ENCODE measurements at places on chromosomes 7 and 10. TPM values are rescaled to one million over a fixed set of nuclear protein-coding genes. Genes with fewer than 3 reads are reported as not detected.

The ACTL6B gene
- total RNA-seq = not detected

The OR2A1 gene
- total RNA-seq = not detected

The ZC3HAV1L gene
- total RNA-seq = 3.1 TPM

The TEX36 gene
- total RNA-seq = not detected

DNA sequence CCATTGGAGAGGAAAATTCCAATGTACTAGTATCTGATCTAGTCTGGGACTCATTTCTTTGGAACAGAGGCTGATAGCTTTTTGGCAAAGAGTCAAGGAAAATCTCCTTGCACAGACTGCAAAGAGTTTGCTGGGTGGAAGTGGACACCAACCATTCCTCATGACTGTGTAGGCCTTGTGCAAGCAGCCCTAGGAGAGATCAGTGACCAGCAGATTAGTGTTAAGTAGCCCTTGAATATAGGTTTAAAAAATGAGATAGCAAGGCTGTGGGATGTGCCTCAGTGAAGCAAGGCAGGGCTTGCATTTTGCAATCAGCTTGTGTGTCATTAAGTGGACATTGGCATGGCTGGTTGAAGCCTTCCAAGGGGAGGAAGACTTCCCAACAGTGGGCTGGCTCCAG, 341.6 kb downstream of the PLXNA4 start:
- DNase-seq = no peak

- DNase-seq = no peak
Observed at GRCh38 chr7:90836937-90837336, 240.8 kb downstream of the CDK14 start.

DNA sequence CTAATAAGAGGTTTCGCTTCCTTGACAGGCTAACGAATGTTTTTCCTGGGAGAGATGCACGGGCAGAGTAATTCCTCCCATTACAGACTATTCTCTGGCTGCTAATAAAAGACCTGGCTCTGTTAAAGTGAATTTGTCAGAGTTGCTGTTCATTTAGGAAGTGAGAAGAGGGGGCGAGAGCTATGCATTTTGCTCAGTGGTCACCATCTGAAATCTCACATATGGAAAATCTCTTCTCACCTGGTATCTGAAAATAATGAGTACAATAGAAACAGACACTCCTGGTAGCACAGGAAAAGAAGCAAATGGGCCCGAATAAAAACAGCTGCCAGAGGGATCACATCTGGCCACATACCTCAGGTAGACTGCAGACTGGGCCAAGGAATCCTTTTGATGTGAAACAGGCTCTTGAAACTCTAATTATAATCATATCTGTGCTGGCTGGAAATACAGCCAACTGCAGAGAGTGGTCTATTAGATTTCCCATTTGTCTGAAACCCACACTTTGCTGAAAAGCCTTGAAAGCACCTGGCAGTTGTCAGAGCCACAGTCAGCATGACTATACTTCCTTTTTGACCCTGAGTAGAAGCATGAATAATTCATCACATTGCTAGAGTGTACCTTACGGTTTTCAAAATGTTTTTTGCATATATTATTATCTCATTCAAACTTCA, 33.6 kb downstream of the AOAH start:
- DNase-seq = no peak

GRCh38 chr10:97999066-97999922, 31.1 kb downstream of the CRTAC1 start:
- DNase-seq = no peak

GRCh38 chr7:112550468-112551060, 69.8 kb downstream of the LSMEM1 start:
- DNase-seq = no peak

- DNase-seq = no peak
Observed at GRCh38 chr10:77770868-77771175, 133.2 kb upstream of the KCNMA1 start.

DNA sequence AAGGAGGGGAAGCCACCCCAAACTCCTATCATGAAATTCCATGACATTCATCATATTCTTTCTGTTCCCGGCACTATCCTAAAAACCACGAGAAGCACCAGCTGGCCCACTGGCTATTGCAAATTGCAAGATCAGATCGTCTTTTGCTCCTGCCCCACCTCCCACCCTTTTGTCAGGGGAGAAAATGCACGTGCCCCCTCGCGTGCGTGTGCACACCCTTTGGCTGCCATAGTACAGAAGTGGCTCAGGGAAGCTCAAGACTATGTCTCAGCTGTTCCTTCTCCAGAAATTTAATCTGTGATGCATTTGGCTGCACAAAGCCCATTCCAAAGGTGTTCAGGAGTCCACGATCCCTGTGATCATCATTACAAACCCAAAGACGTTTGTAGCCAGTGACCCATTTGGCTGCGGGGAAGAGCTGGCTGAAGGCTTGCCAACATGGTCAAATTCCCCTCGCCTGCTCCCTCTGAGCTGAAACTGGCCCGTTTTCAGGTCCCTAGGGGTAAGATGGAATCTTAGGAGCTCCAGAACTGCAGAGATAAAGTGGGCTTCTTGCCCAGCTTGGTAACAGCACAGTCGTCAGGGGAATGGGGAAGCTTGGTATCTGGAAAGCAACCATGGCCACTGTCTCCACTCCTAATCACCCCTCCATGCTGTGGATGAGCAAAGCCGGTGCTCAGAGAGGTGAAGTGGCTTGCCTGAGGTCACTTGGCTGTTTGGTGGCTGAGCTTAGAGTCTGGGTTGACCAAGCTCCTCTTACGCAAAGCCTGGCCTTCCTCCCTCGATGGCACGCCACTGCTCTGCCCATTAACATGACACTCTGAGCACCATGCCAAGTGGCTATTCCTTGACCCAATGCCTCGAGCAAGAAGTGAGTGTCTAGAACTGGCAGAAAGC, 155.4 kb downstream of the NEURL1 start:
- peak; percentile 55 for DNase-seq

- no peak for DNase-seq
Observed at GRCh38 chr10:76331742-76332141, 900.3 kb downstream of the LRMDA start.

GRCh38 chr7:4612939-4613841, 68.9 kb upstream of the FOXK1 start:
- DNase-seq = peak; percentile 32

- no peak for DNase-seq
Observed at GRCh38 chr7:87000344-87000743, 59.1 kb downstream of the ELAPOR2 start.
